ENCODE measurements at places on chromosomes 12 and 14. TPM values are rescaled to one million over a fixed set of nuclear protein-coding genes. Genes with fewer than 3 reads are reported as not detected.

- H3K4me3 ChIP-seq, result no peak overlapping the region
- no peaks in the 10 kb centered on the region for H3K27me3 ChIP-seq
- no peaks in the 10 kb centered on the region for H3K4me1 ChIP-seq
- DNase-seq, result no peak
- H3K27ac ChIP-seq, result no peak overlapping the region
Measured at GRCh38 chr14:33017016-33017415, 78.3 kb downstream of the NPAS3 start.

VDR gene
- polyA plus RNA-seq, result 6.0 TPM

TDRD9 gene
- polyA plus RNA-seq, result 11.8 TPM

KLRG1 gene
- 1.1 TPM for polyA plus RNA-seq

OR6C3 gene
- polyA plus RNA-seq, result not detected

NXPH4 gene
- polyA plus RNA-seq, result not detected

All from CD14-positive monocyte (primary cell).